ENCODE measurements at places on chromosomes 2 and 18. TPM values are rescaled to one million over a fixed set of nuclear protein-coding genes. Genes with fewer than 3 reads are reported as not detected.

LANCL1 gene
- 20.6 TPM for total RNA-seq

ITM2C gene
- total RNA-seq: 38.7 TPM

CCDC178 gene
- 2.2 TPM for total RNA-seq

GLB1L gene
- total RNA-seq: 6.5 TPM

HNRNPA3 gene
- 83.4 TPM for total RNA-seq

EVA1A gene
- 66.7 TPM for total RNA-seq
